ENCODE measurements at places on chromosomes 16 and 17.

GRCh38 chr17:35988164-35988563 lies 1.6 kb upstream of the CCL14 start:
- no peak for DNase-seq

DNA sequence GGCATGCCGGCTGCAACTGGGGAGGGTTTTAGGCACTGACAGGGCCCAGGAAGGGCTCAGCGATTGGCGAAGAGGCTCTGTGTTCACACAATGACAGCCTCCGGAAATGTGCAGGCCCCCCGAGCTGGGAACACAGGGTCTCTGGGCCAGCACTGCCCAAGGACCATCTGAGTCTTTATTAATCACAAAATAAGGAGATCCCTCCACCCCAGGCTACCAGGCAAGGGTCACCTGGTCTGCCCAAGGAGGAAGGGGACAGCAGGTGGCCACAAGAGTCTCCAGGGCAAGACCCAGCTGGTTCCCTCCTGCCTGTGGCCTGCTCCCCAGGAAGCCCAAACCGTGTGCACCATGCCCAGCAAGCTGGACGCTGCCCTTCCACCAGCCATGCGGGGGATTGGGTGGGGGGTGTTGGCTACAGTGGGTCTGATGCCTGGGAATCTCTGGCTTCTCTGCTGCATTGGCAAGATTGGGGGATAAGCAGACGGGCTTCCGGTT lies 52.1 kb upstream of the TNRC6C start:
- DNase-seq: no peak

- peak; percentile 80 for DNase-seq
Measured at GRCh38 chr17:32551186-32551955, 64.6 kb downstream of the CDK5R1 start.

- DNase-seq: no peak
Measured at GRCh38 chr17:26775219-26775822, 518.6 kb upstream of the WSB1 start.

GRCh38 chr17:10336393-10336792 lies 36.4 kb downstream of the MYH13 start:
- DNase-seq: no peak

DNA sequence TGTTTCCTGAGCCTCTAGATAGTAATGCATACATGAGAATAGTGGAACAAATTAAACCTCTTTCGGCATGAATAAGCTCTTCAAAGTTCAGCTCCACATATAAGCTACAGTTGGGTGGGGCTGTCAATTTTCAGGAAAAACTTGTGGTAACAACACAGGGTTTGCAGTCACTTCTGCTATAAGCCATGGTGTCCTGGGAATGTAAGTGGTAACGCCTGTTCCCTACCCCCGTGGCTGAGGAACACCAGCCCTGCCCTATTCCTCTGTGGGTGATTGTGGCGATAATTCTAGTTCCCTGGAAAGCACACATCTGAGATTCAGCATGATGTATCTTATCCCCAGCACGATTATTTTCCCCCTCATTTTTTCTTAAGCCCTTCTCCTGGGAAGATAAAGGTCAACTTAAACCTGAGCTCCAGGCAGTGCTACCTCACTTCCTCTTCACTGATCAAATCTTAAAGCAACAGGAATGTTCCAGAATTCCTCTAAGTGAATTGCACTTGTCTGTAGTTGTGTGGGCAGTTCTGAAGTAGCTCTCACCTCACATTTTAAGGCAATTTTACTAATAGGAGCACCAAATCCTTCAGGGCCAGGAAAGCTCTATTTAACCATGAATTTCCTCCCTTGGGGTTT lies 500.7 kb upstream of the HSBP1 start:
- DNase-seq: no peak

DNA sequence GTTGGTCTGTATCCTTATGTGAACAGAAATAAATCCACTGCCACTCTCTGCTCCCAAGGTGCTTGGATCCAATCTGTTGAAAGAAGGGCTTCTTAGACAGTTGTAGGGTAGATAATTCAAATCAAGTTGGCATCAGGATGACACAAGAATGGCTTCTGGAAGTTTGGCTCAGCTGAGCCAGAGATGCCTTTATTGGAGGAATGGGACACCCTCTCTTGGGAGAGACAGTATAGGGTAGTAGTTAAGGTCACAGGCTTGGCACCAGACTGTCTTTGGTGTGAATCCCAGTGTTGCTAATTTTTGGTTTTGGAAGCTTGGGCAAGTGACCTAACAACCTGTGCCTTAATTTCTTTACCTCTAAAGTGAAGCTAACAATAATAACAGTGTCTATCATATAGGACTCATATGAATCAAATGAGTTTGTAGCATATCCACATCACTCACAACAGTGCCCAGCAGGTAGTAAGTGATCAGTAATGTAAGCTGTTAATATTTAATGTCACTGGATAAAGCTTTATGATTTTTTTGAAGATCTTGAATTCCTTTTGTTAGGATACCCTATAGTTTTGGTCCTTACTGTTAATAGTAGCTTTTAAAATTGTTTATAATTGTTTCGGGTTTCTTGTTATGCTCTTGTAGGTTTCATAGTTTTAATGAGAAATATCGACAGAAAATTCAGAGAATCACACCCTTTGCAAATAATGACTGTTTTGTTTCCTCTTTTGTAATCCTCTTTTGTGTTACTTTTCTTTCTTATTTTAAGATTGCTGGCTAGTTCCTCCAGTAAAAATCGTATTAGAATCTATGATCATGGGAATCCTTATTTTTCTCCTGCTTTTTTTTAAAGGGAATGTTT lies 19.1 kb downstream of the ZNRF1 start:
- no peak for DNase-seq

DNA sequence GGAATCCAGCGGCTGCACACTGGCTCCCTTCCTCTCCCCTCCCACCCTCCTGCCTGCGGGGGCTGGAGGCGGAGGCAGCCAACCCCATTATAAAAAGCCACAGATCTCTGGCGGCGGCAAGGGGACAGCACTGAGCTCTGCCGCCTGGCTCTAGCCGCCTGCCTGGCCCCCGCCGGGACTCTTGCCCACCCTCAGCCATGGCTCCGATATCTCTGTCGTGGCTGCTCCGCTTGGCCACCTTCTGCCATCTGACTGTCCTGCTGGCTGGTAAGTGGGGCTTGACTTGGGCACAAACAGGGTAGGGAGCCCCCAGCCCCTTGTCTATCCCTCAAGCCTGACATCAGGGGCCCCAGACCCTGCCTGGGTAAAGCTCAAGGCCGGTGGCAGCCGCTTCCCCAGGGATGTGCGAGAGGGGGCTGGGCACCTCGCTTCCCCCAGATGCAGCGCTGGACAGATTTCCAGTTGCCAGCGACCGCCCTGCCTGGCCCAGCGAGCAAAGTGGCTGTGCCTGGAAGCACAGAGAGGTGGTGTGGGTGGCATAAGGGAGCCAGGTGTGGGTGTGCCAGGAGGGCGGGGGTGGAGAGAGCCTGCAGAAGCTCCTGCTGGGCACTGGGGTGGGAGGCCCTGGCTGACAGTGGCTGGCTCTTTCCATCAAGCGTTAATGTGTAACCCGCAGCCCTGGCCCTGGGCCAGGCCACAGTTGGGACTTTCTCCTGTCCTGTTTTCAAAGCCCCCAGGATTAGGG lies at the start of gene CX3CL1:
Gene CX3CL1 (plus strand): TSS at position 119 of the 745 bp plus-strand sequence. CDS start 79 bp downstream, at position 198.
- DNase-seq: peak; percentile 59

DNA sequence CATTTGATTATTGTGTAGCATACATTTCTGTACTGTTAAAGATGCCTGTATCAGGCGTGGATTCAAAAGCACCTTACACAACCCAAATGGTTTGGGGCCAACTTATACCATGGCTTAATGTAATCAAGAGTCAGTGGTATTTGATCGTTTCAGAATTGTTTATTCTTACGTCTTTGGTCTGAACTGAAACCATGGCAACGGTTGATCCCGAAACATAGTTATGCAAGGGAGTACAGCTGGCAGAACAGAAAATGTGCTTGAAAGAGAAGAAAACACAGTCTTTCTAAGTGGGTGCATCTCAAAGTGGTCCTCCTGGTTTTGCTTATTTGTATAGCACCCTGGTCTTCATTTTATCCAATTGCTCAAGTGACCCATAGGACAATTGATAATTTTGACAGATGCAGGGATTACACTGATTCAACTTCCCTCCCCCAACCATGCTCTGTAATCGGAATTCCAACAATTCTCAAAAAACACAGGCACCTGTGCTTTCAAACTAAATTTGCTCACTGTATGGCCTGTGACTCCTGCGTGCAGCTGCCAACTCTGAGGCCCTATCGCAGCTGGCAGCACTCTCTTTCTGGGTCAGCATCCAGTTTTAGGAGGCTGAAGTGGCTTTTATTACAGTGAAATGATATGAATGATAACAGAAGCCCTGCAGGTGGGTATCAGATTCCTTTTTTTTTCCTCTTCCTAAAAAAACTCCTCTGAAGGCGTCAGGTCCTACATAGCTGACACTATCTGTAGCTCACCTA lies 77.0 kb upstream of the AXIN2 start:
- DNase-seq: peak; percentile 8

- DNase-seq: no peak
Measured at GRCh38 chr17:57289613-57290012, 33.3 kb downstream of the MSI2 start.

GRCh38 chr17:13484020-13484419 lies 117.7 kb downstream of the HS3ST3A1 start:
- DNase-seq: peak; percentile 67

GRCh38 chr16:80463326-80463725 lies 77.5 kb upstream of the DYNLRB2 start:
- DNase-seq: no peak

- DNase-seq: no peak
Measured at GRCh38 chr16:59385491-59385890, 651.4 kb upstream of the GOT2 start.

DNA sequence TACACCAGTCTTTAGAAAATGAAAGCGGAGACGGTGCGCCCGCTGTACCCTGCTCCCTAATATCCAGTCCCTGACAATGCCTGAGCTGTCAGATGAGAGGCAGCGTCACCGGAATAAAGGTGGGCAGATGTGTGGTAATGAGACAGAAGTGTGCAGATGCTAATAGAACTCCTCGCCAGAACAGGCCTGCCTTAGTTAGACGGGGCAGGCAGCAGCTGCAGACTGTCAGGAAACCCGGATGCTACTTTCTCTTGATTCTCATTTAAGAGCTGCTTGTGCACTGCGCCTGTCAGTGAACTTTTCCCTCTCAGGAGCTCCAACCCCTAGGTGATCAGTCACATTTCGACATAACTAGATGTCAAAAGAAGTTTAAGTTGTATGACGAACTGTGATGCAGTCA lies 221.8 kb upstream of the IRX3 start:
- DNase-seq: no peak

DNA sequence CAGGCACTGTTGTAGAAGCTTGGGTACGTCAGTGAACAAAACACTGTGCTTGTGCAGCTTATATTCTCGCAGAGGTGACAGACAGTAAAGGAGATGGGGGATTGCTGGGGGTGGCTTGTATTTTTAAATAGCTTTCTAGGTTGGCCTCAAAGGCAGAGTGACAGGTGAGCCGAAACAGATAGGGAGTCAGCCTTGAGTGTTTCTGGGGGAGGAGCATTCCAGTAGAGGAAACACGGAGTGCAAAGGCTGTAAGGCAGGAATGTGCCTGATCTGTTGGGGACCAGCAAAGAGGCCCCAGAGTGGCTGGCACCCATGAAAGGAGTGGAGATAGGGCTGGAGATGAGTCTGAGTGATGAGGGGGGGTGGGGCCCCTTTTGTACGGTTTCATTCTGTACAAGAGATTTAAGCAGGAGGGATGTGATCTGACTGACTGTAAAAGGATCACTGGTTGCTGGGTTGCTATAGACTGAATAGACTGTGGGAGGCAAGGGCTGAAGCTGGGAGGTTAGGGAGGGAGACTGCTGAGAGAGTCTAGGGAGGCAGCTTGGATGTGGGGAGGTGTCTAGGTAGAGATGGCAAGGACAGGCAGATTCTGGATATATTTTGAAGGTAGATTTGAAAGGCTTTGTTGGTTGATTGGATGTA lies 15.2 kb downstream of the NUP93 start:
- no peak for DNase-seq

DNA sequence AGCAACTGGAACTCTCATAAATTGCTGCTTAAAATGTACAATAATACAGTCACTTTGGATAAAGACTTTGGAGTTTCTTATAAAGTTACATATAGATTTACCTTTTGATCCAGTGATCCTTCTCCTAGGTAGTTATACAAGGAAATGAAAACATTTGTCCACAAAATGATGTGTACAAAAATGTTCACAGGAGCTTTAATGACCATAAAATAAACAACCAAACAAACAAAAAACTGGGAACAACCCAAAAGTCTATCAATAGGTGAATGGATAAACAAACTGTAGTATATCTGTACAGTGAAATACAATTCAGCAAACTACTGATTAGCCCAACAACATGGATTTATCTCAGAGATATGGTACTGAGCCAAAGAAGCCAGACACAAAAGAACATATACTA lies 37.6 kb downstream of the TTLL6 start:
- DNase-seq: no peak

GRCh38 chr16:50499254-50499653 lies 48.9 kb upstream of the NKD1 start:
- no peak for DNase-seq

GRCh38 chr16:24493821-24494220 lies 45.5 kb upstream of the RBBP6 start:
- DNase-seq: no peak

DNA sequence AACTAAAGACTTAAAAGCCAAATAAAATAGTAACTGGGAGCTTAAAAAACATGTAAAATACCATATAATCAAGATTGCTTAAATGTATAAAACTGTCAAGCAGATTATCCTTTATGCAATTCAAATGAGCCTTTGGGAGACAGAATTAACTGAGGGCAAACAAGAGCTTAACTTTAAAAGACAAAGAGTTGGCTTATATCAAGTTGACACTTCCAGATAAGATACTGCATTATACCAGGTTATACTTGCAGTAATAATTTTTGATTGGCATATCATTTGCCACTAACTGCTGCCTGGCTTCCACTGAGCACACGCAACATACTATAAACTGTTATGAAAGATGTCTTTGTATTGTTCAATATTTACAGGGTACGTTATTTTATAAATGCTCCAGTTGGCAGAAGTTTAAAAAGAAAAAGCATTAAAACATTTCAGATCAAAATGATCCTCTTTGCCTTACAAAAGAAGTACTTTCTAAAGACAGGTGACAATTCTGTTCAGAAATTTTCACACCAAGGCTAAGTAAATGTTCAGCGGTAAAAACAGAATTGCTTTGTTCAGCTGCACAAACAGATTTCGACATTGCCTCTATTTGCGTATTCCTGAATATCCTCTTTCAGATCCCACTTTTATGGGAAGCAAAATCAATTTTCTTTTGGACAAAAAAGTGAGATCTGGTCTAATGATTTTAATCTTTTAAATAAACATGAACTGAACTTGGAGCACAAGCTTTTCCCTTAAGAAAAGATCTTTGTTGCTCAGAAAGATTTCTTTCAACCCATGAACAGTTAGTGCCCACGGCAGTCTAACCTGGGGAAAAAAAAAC lies 50.7 kb downstream of the TOX3 start:
- no peak for DNase-seq

- DNase-seq: peak; percentile 82
Measured at GRCh38 chr17:69733171-69734012, 318.9 kb downstream of the MAP2K6 start.

GRCh38 chr16:79047337-79047736 lies 553.2 kb downstream of the MAF start:
- no peak for DNase-seq

GRCh38 chr16:54928411-54929089 lies 2.1 kb upstream of the IRX5 start:
- no peak for DNase-seq

GRCh38 chr17:2929881-2930533 lies 133.4 kb downstream of the OR1D5 start:
- no peak for DNase-seq
